ENCODE measurements at places on chromosomes 12 and 14.

DNA sequence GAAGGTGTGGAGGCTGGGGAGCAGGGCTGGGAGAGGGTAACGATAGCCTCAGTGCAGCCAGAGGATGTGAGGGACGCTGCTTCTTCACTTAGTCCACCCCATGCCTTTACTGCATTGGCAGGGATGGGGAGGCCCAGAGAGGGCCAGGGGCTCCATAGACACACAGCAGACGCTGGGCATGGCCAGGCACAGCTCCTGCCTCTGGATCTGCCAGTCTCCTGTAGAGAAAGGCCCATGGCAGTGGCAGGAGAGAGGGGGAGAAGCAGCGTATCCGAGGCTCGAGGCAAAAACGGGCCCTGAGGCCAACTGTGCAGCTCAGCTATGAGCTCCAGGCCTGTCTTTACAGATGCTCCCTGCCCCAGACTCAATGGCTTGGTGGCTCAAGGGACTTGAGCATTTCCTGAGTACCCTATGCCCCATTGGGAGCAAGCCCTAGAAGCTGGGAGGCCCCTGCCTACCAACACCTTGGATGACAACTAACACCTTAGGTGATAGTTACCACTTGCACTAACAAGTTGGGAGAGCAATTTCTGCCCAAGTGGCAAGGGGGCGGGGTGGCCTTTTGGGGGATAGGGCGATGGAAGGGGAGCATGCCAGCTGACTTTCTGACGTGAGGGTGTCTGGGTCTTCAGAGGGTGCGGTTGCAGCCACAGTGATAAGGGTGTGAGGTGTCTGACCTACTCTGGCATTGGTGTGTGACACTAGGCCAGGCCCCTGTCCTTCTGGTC is 5.0 kb upstream of the LBHD2 start:
- DNase-seq: no peak

GRCh38 chr12:26047401-26048226 is 77.2 kb downstream of the BHLHE41 start:
- DNase-seq: no peak

- DNase-seq: no peak
Observed at GRCh38 chr12:75196865-75197264, 12.8 kb downstream of the KCNC2 start.

DNA sequence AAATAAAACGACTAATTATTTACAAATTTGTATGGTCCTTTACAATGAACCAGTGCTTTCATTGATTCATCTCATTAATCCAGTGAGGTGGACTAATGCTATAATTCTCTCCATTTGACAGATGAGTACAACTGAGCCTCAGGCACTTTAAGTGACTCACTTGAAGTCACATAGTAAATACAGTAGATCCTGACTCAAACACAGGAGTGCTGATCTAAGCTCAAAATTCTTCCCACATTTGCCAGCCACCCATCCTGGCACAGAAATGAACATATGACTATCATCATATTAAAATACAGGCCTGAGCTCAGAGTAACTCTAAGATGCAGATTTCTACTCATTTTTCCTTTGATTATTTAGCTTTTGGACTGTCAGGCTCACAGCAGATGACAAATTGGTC is 30.6 kb downstream of the SLC16A7 start:
- DNase-seq: no peak

DNA sequence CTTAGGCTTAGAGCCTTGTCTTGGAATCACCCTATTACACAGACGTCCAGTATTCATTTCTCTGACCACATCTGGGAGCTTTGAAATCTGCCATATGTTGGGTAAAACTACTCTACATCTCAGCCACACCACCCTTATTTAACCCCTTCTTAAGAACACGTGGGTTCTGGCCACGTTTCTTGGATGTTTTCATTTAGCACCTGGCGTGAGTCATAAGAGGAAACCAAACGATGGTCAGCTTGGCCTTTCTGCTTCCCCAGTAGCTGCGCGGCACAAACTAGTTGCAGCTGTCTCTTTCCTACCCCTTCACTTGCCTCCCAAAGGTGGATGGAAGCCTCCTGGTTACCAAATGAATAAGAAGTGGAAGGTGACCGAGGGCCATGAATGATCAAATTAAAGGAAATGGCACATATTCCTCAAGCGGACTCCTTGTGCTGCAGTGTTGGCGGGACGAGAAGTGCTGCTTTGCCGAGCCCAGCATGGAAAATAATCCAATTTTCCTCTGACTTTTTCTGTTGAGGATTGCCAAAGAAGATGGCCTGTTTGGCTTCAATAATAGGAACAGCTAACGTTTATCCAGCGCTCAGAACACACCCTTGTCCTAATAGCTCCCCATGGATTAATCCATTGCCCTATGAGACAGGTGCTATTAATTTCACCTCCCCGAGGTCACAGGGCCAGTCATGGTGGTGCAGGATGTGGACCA is 154.1 kb downstream of the ZNF664 start:
- DNase-seq: no peak
